Foreskin fibroblast (primary cell): ENCODE measurements at places on chromosomes 12 and 14.

DNA sequence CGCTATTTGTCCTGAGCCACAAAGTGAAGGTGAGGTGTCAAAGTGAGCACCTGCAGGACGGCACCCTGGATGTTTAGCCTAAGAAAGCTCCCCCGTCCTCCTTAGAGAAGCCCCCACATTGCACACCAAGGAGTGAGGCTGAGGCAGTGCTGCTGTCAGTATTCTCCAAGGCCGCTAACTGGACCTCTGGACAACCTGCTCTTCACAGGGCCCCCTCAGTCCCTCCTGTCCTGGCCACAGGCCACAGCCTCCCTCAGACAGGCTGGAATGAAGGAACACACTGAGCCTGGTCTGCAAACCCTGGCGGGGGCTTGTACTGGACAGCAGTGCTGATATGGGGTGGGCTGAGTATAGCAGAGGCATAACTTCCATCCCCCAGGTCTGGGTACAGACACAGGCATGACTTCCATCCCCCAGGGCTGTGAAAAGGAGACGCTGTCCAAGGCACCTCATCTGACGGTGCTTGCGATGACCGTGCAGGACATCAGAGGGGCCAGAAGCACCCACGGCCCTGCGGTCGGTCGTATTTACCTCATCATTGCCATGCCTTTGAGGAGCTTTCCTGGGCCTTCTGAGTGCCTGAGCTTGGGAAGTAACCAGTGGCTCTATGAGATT lies 82.4 kb upstream of the DIO3 start:
- DNase-seq: no peak

DNA sequence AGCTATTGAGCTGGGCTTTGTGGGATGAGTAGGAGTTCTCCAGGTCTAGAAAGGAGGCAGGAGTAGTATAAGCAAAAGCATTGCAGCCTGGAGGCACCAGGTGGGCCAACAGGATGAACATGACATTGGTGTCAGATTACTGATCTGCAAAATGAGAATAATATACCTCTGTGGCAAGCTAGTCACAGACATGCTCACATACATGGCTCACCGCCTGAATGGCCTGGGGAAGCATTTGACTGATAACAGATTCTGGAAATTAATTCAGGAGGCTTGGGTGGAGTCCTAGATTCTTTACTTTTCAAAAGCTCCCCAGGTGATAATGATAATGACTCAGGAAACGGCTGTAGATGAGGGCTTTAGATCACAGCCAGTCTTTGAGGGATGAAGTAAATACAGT lies 709 bp downstream of the TCL1B start:
- no peak for DNase-seq

DNA sequence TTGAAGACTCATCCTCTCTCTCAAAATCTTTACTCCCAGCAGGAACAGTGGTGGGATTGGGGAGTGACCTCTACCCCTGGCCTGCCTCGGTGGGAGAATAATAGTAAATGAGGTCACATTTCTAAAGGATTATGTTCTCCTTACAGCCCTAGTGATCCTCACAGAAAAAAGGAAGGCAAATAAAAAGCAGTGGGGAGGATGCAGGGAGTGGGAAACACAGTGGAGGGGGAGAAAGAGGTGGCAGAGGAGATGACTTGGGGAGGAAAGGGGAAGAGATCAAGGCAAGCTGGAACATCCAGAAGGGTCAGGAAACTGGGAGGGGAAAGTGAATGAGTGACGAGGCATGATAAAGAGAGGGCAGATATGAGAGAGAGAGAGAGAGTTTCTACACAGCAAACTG lies 8.3 kb upstream of the SYNDIG1L start:
- DNase-seq: no peak

GRCh38 chr12:9856894-9857293 lies 12.3 kb downstream of the CLEC2B start:
- no peak for DNase-seq

DNA sequence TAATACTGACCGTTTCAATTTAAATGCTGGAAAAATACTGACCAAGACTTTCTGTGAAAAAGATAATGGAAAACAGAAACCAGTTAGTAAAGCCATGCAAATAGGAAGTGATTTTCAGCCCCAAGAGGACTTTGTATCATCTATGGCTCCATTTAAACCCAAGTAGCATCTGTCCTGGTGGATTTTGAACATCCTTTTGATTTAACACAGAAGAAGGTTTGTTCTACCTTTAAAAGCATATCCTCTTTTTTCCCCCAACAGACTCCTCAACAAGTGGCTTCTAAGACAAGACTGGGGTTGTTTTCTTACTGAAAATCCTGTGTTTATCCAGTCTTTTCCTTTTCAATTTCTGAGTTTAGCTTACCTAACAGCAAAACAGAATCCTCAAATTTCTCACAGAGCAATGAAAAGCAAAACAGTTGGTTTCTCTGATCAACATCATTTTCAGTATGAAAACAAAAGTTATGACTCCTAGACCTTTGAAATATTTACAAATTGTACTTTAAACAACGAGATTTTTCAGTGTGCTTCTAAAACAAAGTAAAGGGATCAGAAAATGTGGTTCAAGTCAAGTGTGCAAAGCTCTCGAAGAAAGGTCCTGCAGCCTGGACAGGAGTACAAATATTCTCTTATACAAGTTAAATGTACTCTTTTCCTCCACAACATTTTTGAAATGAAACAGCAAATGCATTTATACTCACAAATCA lies 2.9 kb downstream of the PHLDA1 start:
- DNase-seq: peak; percentile 21
